ENCODE measurements at places on chromosomes 1 and 21.

- DNase-seq: no peak
Observed at GRCh38 chr1:104932949-104933679, 1183.4 kb downstream of the AMY1C start.

DNA sequence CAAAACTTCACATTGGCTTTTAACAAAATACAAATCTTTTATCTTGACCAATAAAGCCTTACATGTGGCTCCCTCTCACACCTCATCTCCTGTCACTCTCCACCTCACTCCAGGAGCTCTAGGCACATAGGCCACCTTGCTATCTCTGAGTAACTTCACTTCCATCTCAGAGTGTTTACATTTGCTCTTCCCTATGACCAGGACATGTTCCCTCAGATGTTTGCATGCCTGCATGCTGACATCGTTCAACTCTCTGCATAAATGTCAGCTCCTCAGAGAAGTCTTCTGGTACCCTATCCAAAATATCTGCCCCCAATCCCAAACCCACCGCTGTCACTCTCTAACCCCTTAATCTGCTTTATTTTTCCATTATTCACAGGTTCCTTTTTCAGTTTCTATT, 110.9 kb downstream of the TOMM20 start:
- DNase-seq: no peak

GRCh38 chr1:148263128-148263905, 111.2 kb upstream of the NBPF11 start:
- DNase-seq: peak; percentile 53

- DNase-seq: no peak
Observed at GRCh38 chr1:173603056-173603591, at the start of gene SLC9C2. SLC9C2 (minus strand) TSS chr1:173603072; CDS start chr1:173601776, 1,296 bp downstream.

GRCh38 chr1:97630948-97631347, 289.9 kb downstream of the DPYD start:
- DNase-seq: no peak

DNA sequence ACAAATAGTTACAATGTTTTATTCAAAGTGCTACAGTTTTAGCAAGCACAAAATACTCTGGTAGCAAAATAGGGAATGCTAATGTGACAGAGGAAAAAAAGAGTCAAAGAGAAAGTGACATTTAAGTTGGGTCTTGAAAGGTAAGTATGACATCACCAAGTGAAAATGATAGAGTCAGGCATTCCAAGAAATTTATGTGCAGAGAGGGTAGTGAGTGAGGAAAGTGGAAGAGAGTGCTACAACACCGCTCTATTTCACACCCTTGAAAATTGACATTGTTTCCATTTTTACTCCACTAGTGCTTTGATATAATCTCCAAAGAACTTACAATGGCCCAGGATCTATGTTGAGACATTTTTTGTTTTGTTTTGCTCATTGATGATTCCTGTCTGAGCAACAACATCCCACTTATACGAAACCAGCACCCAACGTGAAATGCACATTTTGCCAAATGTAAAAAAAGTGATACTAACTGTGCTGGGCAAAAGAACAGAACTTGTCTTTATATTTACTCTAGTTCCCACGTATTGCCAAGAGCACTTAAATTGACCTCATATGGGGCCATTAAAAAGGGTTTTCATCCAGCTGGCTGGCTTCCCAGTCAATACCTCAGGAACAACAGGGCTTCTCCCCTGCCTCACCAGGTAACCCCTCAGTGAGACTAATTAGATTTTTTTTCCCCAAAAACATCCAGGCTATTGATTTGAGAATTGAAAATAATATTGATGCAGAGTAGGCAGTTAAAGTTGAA, 206.3 kb upstream of the NR5A2 start:
- no peak for DNase-seq

GRCh38 chr1:83954166-83954823, 44.6 kb downstream of the TTLL7 start:
- no peak for DNase-seq

- DNase-seq: no peak
Observed at GRCh38 chr21:31107176-31107785, 69.0 kb upstream of the KRTAP19-8 start.

- no peak for DNase-seq
Observed at GRCh38 chr1:55468142-55468795, 253.1 kb upstream of the USP24 start.

- DNase-seq: no peak
Observed at GRCh38 chr1:205514211-205515142, 10.0 kb downstream of the CDK18 start.

- DNase-seq: no peak
Observed at GRCh38 chr1:106173101-106173500, 883.4 kb upstream of the PRMT6 start.

GRCh38 chr1:67632811-67633655, 52.0 kb upstream of the GADD45A start:
- no peak for DNase-seq

DNA sequence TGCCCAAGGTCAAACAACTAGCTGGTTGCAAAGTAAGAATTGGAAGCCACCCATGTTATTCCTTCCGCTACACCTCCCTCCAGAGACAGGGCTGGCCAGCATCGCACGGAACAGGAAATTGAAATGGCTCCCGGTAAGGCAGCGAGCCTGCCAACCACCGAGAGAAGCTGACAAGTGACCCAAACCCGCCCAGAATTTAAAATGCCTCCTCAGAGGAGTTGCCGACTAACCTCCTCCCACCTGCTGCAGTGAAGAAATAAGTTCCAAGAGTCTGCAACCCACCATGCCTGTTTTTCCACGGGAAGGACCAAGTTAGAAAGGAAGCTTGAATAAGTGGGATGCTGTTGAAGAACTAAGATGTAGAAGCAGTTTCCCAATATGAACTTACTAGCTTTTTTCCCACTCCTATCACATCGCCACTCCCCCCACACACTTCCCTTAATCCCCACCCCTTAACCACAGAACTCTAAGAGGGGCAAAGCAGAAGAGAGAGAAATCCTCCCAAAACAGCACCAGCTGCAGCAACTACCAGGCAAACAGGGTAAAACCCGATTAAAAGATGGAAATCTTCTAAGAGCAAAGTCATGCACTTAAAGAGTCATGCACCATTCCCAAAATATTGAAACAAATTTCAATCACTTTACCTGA, 78.6 kb downstream of the TIAM1 start:
- DNase-seq: no peak

- peak; percentile 45 for DNase-seq
Observed at GRCh38 chr1:243850202-243850451, at the start of gene AKT3. AKT3 (minus strand) TSS chr1:243850243; CDS start chr1:243843170, 7,073 bp downstream.

GRCh38 chr1:26500488-26501175, 28.4 kb downstream of the HMGN2 start:
- peak; percentile 87 for DNase-seq

All from GM12891 (cell line).